ENCODE measurements at places on chromosomes 4 and X. TPM values are rescaled to one million over a fixed set of nuclear protein-coding genes. Genes with fewer than 3 reads are reported as not detected.

- H3K27ac ChIP-seq: no peak overlapping the region
- no peak overlapping the region for H3K4me3 ChIP-seq
- H3K27me3 ChIP-seq: peaks cover 19% of the 10 kb centered on the region
- no peaks in the 10 kb centered on the region for H3K4me1 ChIP-seq
- DNase-seq: no peak
Observed at GRCh38 chr4:139872274-139872673, 206.7 kb downstream of the MGST2 start.

DNA sequence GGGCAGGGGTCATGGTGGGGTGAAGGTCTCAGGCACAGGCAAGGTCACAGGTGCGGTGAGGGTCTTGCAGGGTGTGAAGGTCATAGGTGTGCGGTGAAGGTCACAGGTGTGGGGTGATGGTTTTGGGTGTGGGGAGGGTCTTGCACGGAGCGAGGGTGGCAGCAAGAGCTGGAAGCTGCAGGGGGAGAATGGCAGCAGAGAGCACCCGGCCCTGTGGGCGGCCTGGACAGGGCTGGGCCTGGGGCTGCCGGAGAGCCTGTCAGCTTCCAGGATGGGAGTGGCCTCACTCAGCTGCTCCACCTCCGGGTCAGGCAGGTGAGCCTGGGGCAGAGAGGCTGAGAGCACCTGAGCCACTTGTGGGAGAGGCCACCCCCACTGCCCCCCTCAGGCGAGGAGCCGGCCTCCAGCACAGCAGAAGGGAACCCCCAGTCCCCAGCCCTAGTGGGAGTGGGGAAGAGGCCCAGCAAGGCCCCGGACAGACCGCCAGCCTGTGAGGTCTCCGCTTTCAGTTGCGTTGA, 1.5 kb downstream of the MSANTD1 start:
- H3K27me3 ChIP-seq: no peaks in the 10 kb centered on the region
- no peak overlapping the region for H3K27ac ChIP-seq
- DNase-seq: no peak
- no peaks in the 10 kb centered on the region for H3K36me3 ChIP-seq
- peaks cover 2% of the 10 kb centered on the region for H3K4me1 ChIP-seq
- no peak overlapping the region for H3K4me3 ChIP-seq

- H3K27me3 ChIP-seq: no peaks in the 10 kb centered on the region
- DNase-seq: no peak
- no peak overlapping the region for H3K4me3 ChIP-seq
- no peaks in the 10 kb centered on the region for H3K4me1 ChIP-seq
- no peaks in the 10 kb centered on the region for H3K36me3 ChIP-seq
Observed at GRCh38 chrX:85111347-85111746, 107.7 kb downstream of the APOOL start.

DNA sequence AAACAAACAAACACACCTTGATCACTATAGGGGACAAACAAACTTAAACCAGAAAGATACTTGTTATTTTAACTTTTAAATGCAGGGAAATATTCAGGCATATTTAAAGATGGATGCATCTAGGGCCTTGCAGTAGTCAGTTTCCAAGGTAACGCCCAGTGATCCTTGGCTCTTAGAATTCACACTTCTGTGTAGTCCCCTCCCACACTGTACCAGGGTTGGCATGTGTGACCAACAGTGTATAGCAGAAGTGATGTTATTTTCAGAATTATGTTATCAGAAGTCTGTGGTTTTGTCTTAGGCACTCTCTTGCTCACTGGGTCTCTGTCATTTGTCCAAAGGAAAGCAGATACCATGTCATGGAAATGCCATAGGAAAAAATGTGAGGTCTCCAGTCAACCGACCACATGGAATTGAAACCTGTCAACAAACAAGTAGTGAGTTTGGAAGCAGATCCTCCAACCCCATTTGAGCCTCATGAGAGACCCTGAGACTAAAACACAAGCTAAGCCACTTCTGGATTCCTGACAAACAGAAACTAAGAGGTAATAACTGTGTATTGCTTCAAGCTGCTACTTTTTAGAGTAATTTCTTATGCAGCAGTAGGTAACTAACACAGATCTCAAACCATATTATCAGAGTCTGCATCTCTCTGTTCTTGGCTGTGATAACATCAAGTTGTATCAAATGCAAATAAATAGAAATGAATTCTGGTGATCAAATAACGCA, 670.3 kb downstream of the KCTD8 start:
- no peak overlapping the region for H3K27ac ChIP-seq
- no peaks in the 10 kb centered on the region for H3K4me1 ChIP-seq
- H3K4me3 ChIP-seq: no peak overlapping the region
- H3K27me3 ChIP-seq: no peaks in the 10 kb centered on the region
- H3K36me3 ChIP-seq: no peaks in the 10 kb centered on the region

DNA sequence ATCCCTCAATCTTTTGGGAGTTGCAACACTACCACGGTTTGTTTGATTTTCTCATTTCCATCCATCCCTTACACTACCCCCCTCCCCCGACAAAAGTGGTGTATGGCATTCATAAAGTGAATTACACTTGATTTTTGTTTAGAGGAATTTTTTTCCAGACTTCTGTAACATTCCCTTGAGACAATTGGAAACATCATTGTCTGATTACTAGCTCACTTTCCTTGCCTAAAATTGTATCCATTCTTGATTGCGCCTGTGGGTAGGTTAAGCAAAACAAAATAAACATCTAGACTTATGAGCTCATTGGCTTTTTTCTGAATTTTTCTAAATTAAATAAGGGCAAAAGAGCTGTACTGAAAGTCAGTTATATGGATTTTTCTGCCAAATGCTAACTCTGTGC, 3.5 kb downstream of the GPC3 start:
- H3K4me3 ChIP-seq: no peak overlapping the region
- no peak overlapping the region for H3K27ac ChIP-seq
- H3K36me3 ChIP-seq: no peaks in the 10 kb centered on the region
- H3K4me1 ChIP-seq: peaks cover 2% of the 10 kb centered on the region
- H3K27me3 ChIP-seq: peaks cover 39% of the 10 kb centered on the region

DNA sequence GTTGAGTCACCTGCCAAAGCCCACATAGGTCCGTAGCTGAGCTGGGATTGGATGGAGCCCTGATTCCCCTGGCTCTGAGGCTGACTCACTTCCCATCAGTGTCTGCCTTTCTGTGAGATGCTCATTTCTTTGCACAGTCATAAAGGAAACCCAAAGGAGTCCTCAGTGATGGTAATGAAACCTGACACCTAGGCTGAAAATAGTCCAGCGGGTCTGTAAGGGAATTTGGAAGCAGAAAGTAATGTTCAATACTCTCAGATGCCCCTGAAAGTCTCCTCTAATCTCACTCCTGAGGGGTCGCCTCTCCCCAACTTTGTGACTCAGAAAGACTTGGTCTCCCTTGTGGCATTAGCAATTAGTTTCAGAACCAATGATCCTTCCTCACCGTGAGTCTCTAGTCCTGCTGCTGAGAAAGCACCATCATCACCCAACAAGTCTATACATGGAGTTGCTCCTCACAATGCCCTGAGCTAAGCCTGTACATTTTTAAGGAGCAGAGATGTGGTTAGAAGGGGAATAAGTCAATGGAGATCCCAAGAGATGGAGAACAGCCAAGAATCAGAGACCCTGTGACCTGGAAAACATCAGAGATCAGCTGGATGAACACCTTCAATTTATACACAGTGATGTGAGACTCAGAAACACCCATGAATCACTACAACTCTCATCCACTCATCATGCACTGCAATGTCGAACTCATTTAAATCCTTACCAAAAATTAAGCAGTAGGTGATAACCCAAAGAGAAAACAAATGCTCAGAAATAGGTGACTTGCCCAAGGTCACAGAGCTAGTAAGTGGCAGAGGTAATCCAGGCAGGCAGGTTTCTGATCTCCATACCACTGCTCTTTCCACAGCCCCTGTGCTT, 219.0 kb upstream of the CPEB2 start:
- H3K4me3 ChIP-seq: no peak overlapping the region
- DNase-seq: no peak
- no peaks in the 10 kb centered on the region for H3K36me3 ChIP-seq
- H3K4me1 ChIP-seq: no peaks in the 10 kb centered on the region
- no peak overlapping the region for H3K27ac ChIP-seq

- peaks cover 3% of the 10 kb centered on the region for H3K4me1 ChIP-seq
- no peak overlapping the region for H3K27ac ChIP-seq
- no peaks in the 10 kb centered on the region for H3K27me3 ChIP-seq
- peaks cover 3% of the 10 kb centered on the region for H3K36me3 ChIP-seq
- H3K4me3 ChIP-seq: no peak overlapping the region
- DNase-seq: no peak
Observed at GRCh38 chr4:128029907-128030306, 31.2 kb upstream of the LARP1B start.

DNA sequence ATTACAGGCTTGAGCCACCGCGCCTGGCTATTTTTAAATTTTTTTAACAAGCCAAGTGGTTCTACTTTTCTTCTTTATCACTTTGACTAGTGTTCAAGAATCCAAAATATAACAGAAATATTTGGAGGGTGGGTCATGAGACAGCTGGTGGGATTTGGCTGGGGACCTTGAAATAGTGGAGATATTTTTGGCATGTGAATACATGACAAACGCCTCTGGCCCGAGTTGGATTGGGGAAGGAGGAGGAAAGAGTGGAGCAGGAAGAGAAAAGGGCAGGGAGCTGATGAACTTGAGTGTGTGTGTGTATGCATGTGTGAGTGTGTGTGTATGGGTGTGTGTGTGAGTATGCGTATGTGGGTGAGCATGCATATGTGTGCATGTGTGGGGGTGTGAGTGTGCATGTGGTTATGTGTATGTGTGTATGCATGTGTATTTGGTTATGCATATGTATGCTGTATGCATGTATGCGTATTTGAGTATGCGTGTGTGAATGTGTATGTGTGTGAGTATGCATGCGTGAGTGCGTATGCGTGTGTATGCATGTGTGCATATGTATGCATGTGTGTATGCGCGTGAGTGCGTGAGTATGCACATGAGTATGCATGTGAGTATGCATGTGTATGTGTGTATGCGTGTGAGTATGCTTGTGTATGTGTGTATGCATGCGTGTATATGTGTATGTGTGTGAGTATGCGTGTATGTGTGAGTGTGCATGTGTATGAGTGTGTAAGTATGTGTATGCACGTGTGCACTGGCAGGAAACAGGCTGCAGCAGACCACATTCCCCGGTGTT, 49.6 kb downstream of the JADE1 start:
- peak overlapping the region; percentile 11 for H3K27ac ChIP-seq
- peaks cover 15% of the 10 kb centered on the region for H3K36me3 ChIP-seq
- H3K4me1 ChIP-seq: peaks cover 40% of the 10 kb centered on the region
- no peak overlapping the region for H3K4me3 ChIP-seq

- no peak for DNase-seq
- H3K27me3 ChIP-seq: no peaks in the 10 kb centered on the region
- no peak overlapping the region for H3K4me3 ChIP-seq
- H3K4me1 ChIP-seq: peaks cover 2% of the 10 kb centered on the region
Observed at GRCh38 chr4:105350859-105351490, 122.9 kb downstream of the PPA2 start.

DNA sequence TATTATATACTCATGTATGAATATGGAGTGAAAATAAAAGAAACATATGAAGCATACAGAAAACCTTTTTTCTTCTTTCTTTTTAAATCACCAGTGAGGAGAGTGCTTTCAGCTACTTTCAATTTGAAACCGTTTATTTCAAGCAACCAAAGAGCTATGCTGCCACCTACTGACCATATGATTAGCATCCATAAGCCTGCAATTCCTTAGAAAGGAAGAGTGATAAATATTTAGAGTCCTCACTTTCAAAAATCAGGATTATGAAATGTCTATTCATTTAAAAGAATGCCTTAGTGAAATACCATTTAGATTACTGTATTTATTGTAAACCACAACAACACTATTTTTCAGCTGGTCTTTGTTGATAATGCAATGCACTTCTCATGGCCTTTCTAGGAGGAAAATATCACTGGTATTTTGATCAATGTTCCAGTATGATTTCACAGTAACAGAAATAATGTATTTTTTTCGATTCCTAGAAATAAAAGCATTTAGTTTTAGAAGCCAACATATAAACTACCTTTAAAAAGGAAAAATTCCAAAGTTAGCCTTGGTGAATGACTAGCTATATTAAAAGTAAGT, 667.6 kb downstream of the PCDH18 start:
- no peak overlapping the region for H3K4me3 ChIP-seq
- no peaks in the 10 kb centered on the region for H3K27me3 ChIP-seq
- H3K36me3 ChIP-seq: no peaks in the 10 kb centered on the region
- no peaks in the 10 kb centered on the region for H3K4me1 ChIP-seq

- H3K27me3 ChIP-seq: peaks cover 11% of the 10 kb centered on the region
- peaks cover 7% of the 10 kb centered on the region for H3K36me3 ChIP-seq
- DNase-seq: no peak
- H3K27ac ChIP-seq: no peak overlapping the region
- H3K4me1 ChIP-seq: no peaks in the 10 kb centered on the region
Observed at GRCh38 chr4:88097301-88097700, 61.1 kb downstream of the ABCG2 start.

DNA sequence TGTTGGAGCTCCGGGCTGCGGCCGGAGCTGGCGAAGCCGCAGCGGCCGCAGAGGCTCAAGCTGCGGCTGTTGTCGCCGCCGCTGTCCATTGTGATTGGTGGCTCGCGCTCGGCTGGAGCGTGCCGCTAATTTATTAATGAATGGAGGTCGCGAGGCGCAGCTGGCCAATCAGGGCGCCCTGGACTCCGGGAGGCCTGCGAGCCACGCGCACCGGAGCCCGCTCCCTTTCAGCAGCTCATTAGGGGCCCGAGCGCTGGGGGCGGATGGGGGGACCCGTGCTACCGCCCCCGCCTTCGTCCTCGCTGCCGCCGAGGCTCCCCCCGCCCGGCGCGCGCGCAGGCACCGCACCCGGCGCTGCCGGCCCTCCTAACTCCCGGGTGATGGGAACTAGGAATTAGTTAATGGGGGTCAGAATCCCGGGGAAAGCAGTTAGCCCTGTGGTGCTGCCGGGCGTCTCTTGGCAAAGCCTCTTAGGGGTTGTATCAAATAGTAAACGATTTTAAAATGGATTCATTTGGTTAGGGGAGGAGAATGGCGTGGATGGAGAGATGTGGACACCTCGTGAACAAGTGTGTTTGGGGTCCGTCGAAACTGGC, 589 bp upstream of the NEUROG2 start:
- H3K27me3 ChIP-seq: peaks cover 92% of the 10 kb centered on the region
- DNase-seq: no peak
- H3K4me1 ChIP-seq: peaks cover 36% of the 10 kb centered on the region
- H3K27ac ChIP-seq: peak overlapping the region; percentile 9

DNA sequence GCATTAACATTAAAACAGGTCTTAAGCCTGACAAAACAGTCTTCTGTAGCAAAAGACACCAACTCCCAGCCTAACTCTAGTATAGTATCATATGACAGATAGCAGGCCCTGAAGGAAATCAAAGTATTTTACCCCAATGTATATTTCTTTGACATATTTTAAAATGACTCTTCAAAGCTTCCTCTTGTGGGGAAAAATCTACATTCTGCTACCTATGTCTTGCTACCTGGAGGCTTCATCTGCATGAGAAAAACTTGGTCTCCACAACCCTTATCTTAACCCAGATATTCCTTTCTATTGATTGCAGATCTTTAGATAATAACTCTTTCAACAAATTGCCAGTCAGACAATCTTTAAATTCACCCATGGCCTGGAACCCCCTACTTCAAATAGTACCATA, 1620.4 kb downstream of the PCDH7 start:
- H3K4me3 ChIP-seq: no peak overlapping the region
- H3K27me3 ChIP-seq: no peaks in the 10 kb centered on the region
- no peaks in the 10 kb centered on the region for H3K36me3 ChIP-seq
- DNase-seq: no peak
- H3K4me1 ChIP-seq: no peaks in the 10 kb centered on the region

Gene SPANXN4
- total RNA-seq: not detected

Gene BLOC1S4
- total RNA-seq: 20.8 TPM

Gene POF1B
- total RNA-seq: 0.29 TPM

Gene TEC
- total RNA-seq: 2.4 TPM

Gene EPHA5
- total RNA-seq: not detected

Measured in T-helper 17 cell (primary cell).